ENCODE measurements at places on chromosomes 2 and 18.
A peak's percentile ranks its signal among the peaks of the same experiment; 100 is the strongest.

DNA sequence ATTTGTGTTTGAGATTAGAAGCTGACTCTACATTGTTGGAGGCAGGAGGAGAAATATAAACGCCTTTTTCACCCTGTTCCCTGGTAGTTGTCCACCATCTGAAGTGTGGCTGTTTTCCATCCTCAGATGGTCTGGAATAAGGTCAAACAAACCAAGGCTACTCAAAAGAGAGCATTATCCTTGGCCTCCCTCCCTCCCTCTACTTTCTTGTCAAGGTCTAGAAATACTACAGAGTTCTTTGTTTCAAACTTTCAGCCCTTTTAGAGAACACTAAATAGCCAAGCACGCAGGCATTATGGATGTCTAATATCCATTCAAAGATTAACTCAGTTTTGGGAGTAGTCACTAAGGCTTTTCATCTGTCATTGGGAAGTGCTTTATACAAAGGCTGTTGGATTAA is 215.8 kb upstream of the ITGA4 start:
- DNase-seq: no peak

DNA sequence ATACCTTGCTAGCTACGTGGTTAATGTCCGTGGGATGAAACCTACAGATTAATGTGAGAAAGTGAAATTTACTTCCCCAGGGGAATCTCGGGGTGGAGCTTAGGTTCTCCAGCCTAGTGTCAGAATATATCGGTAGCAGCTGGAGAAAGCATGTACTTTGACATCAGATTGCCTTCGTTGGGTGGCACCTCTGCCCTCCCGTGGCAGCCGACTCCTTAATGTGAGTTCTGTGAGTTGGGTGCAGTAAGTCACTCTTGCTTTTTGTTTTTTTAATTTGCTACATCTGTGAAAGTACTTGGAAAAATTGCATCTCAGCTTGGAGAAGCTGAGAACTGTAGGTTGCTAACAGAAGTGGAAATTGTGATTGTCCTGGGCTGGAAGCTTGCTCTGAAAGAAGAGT is 3.6 kb downstream of the KLF11 start:
- no peak for DNase-seq

DNA sequence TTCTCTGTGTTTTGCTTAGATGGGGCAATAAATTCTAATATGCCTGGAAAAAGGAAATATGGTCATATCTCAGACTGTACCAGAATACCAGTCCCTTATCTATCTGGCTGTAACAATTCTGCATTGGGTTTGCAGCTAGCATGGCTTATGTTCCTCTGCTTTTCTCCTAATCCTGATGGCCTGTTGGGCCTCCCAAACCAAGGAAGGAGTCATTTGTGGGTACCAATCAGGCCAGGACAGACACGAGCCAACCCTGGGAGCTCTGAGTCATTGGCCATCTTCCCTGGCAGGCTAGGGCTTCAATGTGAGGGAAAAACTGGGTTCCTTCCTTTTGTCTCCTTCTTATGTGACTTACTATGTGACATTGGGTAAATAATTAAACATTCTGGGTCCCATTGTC is 12.0 kb downstream of the SMARCAL1 start:
- no peak for DNase-seq

DNA sequence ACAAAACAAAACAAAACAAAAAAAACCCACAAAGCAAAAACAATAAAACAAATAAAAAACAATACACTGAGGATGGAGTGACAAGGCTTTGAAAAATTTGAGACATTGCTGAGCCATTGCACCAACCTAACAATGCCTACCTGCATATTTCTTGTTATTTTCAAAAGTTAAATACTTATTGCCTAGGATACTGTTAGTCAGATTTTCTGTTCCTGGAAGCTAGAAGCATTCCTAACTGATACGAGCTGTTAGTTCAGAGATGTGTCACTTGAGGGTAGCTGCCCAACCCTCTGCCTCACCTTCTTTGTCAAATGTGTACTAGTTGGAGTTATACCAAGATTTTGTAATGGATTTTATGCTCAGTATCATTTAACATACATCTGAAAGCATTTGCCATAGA is 187.2 kb downstream of the TXNL1 start:
- no peak for DNase-seq

DNA sequence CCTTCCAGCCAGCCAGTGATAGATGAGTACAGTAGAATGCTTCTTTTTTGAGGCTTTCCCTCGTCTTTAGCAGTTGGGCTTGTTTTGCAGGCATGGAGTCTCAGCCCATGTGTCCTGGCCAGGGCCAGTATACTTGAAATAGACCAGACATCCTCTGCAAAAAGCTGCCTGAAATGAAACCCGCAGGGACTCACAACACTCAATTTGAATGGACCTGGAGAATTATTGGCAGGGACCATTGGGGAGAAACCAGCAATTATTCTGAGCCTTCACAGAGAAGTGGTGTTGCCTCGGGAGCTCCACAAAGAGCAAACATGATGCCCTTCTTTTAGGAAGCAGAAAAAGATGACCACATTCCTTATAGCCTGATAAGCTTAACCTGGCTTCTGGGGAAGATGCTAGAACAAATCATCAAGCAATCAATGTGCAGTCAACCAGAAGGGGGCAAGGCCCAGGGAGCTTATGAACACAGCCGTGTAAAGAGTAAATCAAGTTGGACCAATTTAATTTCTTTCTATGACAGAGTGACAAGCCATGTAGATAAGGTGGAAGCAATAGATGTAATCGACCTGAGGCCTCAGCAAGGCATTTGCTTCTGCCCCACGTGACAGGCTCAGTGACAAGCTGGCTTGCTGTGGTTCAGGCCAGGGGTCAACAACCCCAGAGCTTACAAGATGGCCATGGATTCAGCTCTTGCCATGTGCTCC is 42.1 kb downstream of the BOD1L2 start:
- no peak for DNase-seq

DNA sequence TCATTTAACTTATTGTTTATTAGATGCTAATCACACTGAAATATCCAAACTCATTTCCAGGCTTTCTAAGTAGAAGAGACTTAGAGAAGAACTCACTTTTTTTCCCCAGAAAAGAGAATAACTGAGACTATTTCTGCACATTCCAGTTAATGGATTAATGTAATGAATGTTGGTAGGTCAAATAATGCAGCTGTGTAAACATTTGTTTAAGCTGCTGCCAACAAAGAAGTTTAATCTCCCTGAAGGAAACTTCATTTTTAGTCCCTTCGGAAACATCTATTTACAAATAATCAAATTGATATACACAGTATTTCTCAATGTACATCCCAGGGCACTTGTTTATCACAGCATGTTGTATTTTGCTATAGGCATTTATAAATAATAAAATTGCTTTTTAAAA is 126.9 kb downstream of the KCNS3 start:
- DNase-seq: no peak

DNA sequence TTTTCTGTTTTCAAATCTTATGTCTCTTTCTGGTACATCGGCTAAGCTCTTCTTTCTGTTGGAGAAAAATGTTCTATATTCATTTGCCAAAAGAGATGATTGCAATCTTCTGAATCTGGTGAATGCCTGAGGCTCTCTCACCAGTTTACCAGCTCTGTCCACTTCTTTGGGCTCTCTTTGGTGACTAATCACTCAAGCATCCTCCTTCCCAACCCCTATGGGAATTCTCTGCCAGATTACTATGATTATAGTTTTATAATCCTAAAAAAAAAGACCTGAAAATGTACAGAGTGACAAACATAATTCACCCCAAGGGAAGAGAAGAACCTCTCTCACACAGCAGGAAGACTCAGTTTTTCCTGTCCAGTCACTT is 187.3 kb downstream of the CAMKMT start:
- DNase-seq: no peak

DNA sequence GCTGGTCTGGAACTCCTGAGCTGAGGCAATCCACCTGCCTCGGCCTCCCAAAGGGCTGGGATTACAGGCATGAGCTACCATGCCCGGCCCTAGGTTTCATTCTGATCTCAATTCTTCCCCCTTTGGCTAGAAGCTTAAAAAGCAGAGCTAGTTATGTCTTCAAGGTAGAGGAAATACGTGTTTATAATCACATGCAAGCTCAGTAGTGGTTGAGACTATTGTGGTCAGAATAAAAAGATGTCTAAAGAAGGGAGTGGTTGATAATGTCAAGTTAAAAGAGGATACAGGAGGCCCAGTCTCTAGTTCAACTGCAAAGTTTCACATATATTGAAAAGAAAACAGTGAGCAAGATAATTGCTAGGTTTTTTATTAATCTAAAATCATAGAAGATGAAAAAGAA is 807.8 kb upstream of the ACVR2A start:
- DNase-seq: no peak

- DNase-seq: no peak
These were observed 123.1 kb downstream of the PRPF40A start for GRCh38 chr2:152594022-152594766.

- peak; percentile 63 for DNase-seq
These were observed 22.6 kb upstream of the RNF125 start for GRCh38 chr18:31996007-31996406.

GRCh38 chr2:235501673-235502031 is 7.8 kb downstream of the AGAP1 start:
- no peak for DNase-seq

GRCh38 chr2:215576572-215576971 is 140.7 kb upstream of the FN1 start:
- DNase-seq: no peak

DNA sequence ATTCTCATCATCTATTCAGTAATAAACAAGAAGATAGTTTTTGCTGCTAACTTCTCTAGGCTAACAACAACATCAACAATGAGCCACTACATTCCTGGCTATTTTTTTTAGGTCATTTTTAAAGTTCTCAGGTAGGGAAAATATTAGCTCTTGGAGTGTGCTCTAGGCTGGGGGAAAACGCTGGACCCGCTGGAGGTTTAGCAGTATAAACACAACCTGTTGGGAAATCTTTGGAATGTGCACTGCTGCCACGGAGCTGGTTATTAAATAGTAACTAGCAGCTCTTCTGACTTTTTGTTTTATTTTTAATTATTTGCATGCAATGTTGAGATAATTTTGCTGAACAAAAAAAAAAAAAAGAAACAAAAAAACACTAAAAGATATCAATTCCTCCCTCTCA is 892.1 kb upstream of the ACVR2A start:
- DNase-seq: no peak

GRCh38 chr18:46421973-46422551 is 235.0 kb downstream of the LOXHD1 start:
- DNase-seq: no peak

DNA sequence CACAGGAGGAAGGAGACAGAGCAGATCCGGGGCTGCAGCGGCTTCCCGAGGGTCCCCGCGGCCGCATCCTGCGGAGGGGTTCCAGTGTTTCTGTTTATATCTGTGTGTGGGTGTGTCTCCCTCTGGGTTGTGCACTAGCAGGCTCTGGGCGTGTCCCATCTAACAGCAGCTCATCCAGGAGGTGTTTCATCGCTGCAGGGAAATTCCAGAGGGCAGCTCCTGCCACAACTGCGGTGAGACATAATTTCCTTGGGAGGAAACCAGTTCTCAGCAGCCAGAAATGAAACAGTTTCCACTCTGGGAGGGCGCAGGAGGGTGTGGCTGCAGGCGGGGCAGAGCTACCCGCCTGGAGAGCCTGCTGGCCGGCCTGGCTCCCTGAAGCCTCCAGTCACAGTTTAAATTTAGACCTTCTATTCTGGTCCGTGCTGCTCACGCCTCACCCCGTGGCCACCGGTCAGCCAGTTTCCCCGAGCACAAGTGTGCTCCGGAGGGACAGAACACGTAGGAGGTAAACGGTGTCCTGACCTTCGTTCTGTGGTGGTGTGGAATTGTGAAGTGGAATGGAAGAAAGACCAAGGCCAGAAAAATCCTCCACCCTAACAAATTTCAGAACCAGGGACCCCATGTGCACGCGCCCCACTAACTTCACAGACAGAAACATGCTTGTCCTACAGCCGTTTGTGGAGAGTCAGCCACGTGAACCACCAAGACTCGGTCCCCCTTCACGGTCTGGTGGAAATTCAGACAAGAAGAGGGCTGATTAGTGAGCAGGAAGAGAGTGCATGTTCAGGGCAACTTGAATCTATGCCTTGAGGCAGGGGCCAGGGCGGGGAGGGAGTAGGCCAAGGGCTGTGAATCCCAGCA is 50.2 kb downstream of the TEX44 start:
- no peak for DNase-seq

DNA sequence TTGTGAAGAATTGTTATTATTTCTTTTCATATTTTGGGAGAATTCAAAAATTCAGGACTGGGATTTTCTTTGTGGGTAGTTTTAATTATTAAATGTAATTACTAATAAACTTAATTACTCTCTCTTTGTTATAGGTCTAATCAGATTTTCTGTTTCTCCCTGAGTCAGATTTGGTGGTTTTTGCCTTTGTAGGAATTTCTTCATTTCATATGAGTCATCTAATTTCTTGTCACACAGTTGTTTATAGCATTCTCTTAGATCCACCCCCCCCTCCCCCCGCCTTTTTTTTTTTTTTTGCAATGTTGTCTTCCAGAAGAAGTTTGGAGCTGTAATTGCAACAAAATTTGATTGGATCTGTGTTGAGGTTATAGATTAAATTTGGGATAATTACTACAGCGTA is 26.0 kb upstream of the GALR1 start:
- no peak for DNase-seq

DNA sequence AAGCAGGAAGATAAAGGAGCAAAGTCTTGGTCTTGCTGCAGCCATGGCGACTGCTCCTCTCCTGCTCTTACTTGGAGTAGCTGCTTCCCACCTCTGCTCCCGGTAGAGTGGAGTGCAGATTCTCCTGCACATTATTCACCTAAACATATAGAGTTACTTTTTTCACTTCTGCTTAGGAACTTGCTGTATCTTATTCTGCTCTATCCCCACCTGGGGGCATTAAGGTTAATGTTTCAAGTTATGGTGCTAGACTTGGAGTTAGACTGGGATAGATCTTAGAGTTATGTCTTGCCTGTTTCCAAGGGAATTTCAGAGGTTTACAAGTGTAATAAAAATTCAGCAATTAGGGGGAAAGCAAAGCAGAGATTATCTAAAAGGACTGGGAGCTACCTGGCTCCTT is 144.2 kb downstream of the SETBP1 start:
- no peak for DNase-seq

DNA sequence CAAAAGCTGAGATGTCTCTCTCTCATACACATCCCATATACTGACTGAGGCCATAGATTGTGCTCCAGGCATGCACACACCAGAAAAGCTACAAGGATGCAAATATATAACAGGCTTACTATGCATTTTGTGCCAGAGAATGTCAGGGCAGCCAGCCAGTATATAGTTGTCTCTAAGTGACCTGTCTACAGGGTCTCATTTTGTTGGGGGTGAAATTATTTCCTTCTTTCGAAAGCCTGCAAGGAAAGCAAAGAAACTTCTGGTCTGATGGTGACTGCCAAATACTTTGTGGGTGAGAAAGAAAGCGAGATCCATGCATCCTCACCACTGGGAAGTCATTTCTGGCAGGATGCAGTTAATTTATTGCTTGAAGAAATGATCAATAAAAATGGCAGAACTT is 70.2 kb downstream of the CDCA7 start:
- DNase-seq: no peak
